ENCODE measurements at places on chromosomes 6 and 20.

- no peak for DNase-seq
Measured at GRCh38 chr20:43955062-43955749, 40.6 kb downstream of the TOX2 start.

GRCh38 chr6:132365281-132365907 lies 35.9 kb downstream of the MOXD1 start:
- DNase-seq: no peak

DNA sequence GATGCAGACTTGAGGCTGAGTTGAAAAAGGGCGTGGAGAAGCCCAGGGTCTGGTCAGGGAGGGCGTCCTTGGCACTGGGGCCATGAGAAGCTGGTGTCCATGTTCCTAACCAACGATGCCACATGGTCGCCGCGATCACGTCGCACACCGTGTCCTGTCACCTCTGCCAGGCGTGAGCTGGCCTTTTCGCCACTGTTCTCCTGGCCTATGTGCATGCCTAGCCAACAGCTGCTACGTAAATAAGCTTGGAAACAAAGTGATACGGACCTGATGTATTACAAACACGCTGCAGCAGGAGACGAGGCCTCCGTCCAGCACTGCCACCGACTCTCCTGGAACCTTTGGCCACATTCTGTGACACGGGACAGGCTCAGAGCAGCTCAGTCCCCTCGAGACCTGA lies 22.0 kb upstream of the KIF25 start:
- DNase-seq: no peak

DNA sequence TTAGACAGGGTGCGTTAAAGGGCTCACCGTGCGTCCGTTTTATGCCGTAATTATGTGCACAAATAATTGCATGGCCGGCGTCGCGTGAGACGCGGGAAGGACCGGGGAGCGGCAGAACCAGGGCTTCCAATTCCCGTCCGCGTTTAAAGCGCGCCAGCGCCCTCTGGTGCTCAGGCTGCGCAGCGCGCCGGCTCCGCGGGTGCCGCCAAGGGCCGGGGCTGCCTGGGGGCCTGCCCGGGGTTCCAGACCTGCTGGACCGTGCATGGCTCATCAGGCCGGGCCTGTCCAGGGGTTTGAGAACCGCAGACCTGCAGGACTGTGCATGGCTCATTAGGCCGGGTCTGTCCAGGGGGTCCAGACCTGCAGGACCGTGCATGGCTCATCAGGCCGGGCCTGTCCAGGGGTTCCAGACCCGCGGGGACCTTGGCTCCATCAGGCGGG lies 369.0 kb downstream of the THBS2 start:
- peak; percentile 92 for DNase-seq
